ENCODE measurements at places on chromosomes 7 and 10. TPM values are rescaled to one million over a fixed set of nuclear protein-coding genes. Genes with fewer than 3 reads are reported as not detected.
A peak's percentile ranks its signal among the peaks of the same experiment; 100 is the strongest.

- no peak for DNase-seq
Measured at GRCh38 chr7:30430777-30431176, 47.8 kb downstream of the NOD1 start.

DNA sequence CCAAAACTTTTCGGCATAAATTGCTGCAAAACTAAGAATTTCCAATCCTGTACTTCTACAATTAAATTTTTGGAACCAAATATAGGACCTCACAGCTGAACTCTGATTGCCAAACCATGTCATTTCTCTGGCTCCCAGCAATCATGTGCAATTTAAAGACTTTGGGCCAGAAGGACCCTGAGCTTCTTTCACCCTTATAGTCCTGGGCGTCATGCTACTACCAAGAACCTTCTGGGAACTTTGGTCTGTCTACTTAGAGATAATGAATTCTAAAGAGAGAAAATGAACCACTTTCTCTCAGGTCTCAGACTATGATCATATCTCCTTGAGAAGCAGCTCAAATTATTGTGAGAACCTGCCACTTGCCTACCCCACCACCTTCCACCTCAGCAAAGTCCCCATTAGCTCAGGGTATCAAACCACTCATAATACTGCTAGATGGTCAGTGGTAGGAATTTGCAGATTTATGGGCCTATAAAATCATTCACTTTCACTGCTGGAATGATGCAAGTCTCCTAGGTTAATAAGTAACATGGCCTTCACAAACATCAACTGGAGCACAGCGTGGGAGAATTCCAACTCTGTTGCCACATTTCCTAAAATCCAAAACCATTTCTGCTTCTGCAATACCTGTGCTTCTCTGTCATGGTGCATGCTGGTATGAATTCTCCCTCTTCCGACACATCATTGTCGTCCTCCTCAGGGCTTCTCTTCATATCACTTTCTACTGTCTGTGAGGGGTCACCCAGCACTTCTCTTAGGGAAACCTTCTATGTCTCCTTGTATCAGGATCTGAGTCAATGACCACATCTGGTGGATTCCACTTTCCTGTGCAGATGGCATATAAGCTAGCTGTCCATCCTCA lies 6.6 kb upstream of the WDR91 start:
- DNase-seq: no peak

DNA sequence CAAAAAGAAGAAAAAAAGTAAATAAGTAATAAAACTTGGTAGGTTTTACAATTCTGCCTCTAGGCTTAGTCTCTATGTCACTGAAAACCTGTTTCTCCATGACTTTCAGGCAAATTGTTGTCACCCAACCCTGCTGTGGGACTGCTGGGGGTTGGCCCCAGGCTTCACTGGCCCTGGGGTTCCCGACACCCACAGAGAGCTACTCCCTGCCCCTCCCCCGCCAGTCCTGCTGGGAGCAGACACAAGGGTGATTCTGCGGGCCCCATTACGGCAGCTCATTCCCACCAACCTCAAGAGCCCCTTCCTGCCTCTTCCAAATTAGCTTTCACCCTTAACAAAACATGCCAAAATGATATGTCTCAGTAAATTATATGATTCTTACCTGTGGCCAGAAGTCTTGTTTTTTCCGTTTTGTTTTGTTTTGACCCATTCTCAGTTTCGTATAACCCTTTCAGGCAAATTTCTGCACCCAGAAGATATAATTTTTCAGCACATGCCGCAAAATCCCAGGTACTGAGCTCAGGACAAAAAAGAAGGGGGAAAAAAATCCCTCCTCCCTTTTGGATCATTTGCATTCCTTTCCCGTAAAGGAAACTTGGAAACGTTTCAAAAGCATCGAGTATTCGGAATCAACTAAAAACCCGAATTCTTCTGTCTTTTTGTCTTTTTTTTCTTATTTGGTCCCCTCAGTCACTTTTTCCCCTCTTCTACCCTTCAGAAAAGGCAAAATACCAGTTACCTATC lies 27.8 kb downstream of the CHST15 start:
- DNase-seq: no peak

- DNase-seq: no peak
Measured at GRCh38 chr7:1163121-1163520, 3.1 kb upstream of the ZFAND2A start.

DNA sequence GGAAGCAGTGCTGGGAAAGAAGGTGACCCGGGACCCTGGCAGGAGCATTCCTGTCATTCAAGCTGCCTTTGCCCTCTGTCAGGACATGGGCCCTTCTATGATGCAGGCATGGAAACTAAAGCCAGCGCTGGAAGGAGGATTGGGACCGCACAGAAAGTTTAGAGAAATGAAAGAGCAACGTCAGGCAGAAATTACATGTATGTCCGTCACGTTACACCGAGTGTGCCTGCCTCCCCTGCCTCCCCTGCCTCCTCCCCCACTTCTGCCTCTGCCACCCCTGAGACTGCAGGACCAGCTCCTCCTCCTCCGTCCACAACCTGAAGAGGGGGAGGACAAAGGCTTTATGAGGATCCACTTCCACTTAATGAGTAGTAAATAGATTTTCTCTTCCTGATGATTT lies 13.9 kb upstream of the PWWP2B start:
- DNase-seq: peak; percentile 12

- DNase-seq: no peak
Measured at GRCh38 chr10:104640339-104641186, 527 bp upstream of the SORCS3 start.

DNA sequence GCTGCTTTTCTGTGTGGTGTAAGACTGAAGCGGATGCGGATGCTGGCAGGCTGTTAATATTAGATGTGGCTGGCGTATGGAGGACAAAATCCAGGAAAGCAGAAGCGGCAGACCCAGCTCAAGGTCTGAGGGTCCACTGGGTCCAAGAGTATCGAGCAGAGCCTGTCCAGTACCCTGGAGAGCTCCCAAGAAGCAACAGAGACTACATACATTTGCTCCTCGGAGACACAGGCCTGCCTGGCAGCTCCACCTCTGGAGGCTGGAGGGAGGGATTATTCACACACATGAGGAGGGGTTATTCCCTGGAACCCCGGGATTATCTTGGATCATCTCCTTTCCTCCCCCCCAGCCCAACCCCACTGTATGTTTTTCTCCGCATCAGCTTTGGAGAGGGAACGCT lies 31.3 kb upstream of the LOXL4 start:
- DNase-seq: no peak

GRCh38 chr10:130259380-130259779 lies 123.2 kb downstream of the GLRX3 start:
- no peak for DNase-seq

DNA sequence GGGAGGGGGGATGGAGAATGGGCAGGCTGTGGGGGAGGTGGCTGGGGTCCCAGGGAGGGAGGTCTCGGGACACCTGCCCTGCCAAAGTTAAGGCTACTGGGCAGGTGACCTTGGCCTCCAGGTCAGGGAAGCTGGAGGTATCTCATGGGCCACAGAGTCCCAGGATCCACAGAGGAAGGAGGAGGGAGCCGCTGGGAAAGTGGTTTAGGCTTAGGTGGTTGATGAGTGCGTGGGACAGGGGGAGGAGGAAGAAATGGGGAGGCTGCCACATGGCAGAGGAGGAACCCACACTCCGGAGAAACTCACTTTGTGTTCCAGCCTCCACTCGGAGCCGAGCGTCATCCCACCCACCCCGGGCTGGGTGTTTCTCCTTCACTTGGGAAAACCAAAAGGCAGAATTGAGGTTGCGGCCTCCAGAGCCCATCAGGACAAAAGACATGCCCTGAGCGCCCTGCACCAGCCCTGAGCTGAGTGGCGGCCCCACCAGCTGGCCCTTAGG lies 46.1 kb downstream of the ASB13 start:
- no peak for DNase-seq

- DNase-seq: peak; percentile 91
Measured at GRCh38 chr10:70462349-70462984, 16.1 kb upstream of the PALD1 start.

DNA sequence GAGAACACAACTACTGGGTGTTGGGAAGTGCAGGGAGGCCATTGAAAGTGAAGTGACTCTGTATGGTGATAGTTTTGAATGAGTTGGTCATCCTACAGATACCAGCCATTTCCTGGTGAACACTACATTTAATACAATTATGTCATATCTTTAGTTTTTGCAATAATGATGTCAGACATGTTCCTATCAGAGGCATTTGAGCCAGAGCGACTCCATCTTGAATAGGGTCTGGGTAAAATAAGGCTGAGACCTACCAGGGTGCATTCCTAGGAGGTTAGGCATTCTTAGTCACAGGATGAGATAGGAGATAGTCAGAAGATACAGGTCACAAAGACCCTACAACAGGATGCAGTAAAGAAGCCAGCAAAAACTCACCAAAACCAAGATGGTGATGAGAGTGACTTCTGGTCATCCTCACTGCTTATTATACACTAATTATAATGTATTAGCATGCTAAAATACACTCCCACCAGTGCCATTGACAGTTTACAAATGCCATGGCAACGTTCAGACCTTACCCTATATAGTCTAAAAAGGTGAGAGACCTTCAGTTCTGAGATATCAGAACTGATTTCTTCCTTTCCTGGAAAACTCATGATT lies 28.2 kb downstream of the ADK start:
- no peak for DNase-seq

DNA sequence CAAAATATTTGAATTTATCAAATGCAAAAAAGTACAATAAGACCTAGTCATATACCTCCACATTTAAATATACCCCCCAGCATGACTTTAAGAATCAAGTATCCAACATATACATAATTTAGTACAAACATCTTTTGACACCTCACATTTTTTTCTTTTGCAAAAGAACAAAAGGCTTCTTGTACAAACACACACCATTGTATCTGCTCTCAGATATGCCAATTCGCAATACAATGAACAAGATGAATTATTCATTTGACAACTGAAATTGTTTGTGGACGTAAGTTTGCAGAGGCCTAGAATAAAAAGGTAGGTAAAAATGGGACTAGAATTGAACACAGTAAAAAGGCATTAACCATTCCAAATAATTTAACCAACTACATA lies 154.4 kb downstream of the CACNA2D1 start:
- no peak for DNase-seq

DNA sequence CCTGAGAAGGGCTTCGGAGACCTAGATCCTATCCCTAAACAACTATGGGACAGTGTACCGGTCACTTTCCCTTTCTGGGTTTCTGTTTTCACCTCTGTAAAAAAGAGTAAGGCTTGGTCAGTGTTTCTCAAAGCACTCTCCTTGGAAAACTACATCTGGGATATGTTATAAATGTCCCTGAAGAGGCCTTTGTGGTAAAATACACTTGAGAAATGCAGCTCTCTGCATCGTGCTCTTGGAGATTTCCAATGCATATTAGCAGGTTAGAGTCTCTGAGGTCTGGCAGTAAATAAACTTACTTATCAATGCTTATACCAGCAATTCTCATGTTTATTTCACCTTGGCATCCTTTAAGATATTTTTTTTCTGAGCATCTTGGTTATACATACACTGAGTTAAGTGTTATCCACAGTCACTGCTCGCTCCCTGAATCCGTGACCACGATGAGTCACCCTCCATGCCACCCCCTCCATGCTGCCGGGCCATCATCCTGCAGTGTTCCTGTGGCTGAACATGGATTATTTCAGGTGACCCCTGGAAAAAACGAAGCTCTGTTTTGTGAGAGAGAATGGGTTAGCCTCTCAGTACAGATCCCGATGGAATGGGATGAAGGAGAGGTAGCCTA lies 3.3 kb upstream of the TBXAS1 start:
- DNase-seq: no peak

- DNase-seq: no peak
Measured at GRCh38 chr7:70738151-70738885, 393.6 kb upstream of the GALNT17 start.

DNA sequence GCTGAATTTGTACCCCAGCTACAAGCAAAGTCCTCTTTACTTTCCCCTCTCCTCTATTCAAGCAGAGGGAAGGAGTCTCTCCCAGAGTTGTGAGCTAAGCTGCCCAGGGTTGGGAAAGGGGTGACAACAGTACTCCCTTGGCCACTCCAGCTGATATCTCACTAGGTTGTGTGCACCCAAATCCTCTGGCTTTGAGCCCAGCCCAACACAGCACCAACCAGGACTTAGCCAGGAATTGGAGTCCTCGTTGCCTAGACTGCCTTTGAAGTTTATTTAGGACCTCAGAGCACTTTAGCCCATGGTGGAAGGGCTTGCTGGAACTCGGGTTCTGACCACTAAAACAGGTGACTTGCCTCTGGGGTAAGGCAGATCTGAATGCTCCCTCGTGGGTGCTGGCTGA lies 35.7 kb upstream of the DYNC1I1 start:
- peak; percentile 47 for DNase-seq

DNA sequence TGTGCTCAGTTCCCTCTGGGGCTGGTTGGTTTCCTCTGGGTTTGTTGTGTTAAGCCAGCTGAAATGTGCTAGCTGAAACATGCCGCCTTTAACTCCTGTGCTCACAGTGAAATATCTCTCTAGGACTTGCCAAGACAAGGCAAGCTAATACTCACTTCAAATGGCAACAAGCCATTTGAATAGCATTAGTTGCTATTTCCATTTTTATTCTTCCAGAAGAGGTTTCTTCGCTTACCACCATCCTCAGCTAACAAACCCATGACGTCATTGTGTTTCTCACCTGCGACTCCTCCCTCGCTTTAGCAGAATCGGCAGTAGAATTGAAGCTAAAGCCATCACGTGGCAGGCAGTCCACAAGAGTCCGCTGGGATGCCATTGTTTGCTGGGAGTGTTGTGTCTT lies 61.3 kb downstream of the ZNF22 start:
- DNase-seq: no peak

DNA sequence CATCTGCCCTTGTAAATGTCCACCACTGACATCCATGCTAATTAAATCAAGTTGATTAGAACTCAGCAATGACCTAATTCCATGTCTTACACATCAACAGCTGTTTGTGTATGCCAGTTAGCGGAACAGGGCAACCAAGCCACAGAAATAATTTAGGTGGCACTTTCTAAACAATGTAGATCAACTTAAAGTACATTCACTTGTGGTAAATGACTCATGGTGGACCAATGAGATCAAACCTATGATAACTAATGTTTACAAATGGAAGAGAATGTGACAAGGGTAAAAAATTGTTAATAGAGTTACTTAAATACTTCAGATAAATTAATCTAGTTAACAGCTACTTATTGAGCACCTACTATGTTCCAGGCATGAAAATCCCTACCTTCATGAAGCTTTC lies 63.1 kb upstream of the ICA1 start:
- no peak for DNase-seq

GRCh38 chr10:121469797-121470606 lies 128.2 kb downstream of the FGFR2 start:
- no peak for DNase-seq

The UPK3BL2 gene
- total RNA-seq: 4.4 TPM

The SLC18A3 gene
- not detected for total RNA-seq

The CD36 gene
- total RNA-seq: 1,239 TPM

The GTF2I gene
- total RNA-seq: 117 TPM

The GPR85 gene
- total RNA-seq: 0.59 TPM

The SP4 gene
- 4.0 TPM for total RNA-seq
